ENCODE measurements at places on chromosomes 12 and 14.

DNA sequence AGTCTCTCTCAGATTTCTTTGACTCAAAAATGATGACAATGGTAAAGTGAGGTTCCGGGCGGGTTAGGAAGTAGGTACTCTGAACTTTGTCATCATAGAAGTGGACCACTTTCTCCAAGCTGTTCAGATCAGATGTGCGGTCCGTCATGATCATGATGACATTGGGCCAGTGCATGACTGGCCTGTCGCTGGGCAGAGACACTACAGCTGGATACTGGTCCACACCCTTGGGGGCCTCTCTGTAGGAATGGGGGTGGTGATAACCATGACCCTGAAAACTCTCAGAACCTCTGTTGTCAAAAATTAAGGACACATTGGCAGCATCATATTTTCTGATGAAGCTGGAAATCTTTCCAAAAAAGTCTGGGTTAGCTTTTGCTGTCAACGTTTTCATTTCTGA, 28.2 kb downstream of the KICS2 start:
- no peak for DNase-seq

DNA sequence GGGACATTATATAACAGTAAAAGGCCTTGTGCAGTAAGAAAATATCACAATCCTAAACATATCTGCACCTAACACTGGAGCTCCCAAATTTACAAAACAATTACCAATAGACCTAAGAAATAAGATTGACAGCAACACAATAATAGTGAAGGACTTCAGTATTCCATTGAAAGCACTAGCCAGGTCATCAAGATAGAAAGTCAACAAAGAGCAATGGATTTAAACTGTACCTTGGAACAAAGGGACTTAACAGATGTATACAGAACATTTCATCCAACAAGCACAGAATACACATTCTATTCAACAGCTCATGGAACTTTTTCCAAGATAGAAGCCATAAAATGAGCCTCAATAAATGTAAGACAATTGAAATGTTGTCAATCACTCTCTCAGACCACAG, 209.5 kb upstream of the ARHGAP5 start:
- DNase-seq, result no peak

DNA sequence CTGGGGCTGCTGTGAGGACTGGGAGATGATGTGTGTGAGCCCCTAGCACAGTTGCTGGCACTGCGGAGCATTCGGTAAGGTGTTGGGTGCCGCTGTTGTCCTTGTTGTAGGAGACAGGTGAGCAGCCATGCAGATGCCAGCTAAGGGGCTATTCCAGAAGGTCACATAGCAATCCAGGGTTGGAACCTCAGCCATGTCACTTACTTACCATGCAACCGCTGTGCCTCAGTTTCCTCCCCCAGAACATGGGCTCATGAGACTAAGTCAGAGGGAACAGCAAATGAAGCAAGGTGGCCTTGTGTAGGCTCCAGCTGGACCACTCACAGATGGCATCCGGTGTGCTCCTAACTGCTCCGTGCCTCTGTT, 13.2 kb downstream of the DTX1 start:
- no peak for DNase-seq

- no peak for DNase-seq
These were observed 59.7 kb downstream of the LGMN start for GRCh38 chr14:92688434-92689375.

GRCh38 chr14:100531152-100532121, 55.8 kb downstream of the BEGAIN start:
- DNase-seq, result no peak

- DNase-seq, result no peak
These were observed 3.8 kb downstream of the ARHGEF40 start for GRCh38 chr14:21073921-21074320.

DNA sequence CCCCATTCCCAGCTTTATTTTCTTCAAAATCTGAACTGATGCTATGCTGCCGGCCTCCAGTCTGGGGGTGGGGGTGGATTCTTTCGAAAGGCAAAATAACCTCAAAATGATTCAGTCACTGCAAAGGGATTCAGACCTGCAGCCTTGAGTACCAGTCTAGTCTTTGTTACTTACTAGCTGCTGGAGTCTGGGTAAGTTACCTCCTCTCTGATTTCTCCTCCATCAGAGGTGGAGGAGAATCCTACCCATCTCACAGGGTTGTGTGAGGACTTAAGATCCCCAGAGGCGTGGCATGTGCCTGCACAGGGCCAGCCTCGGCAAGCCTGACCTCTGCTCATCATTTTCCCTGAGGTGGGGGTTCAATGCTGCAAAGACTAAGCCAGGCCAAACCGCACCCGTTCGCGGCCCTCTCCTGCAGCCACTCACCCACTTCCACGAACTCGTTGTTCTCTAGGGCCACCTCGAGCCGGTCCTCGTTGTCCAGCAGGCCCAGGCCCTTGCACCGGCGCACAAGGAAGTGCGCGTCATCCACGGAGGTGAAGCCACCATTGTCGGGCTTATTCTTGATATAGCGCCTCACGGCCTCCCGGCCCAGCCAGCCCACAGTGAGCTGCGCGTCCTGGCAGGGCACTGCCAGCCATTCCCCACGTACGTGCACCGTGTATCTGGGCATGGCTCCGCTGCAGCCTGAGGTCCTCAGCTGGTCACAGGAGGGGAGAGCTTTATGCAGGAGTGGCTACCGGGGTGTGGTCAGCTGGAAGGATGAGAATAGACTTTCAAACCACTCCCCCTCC, 709 bp downstream of the HAL start:
- DNase-seq, result no peak

DNA sequence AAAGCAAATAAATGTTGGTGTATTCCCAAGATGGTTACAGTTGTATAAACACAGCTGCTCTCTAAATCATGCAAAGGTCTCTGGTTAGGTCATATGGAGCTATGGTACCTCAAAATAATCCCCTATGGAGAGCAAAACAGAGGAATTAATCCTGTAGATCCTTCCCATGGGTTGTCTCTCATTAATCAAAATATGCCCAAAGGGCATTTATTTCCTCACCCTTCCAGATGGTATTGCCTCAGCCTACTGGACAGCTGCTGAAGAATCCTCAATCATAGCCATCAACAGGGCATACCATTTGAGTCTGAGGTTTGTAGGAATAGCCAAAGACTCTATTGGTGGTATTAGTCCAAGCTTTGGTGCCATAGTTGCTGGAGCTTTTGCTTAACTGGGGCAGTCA, 360.9 kb downstream of the RPL10L start:
- DNase-seq, result no peak

- no peak for DNase-seq
These were observed 166.9 kb upstream of the ATXN7L3B start for GRCh38 chr12:74370608-74371216.

GRCh38 chr14:54241517-54241916, 155.3 kb upstream of the CDKN3 start:
- DNase-seq, result no peak

GRCh38 chr12:85190728-85191127, 89.3 kb upstream of the ALX1 start:
- DNase-seq, result no peak

GRCh38 chr12:99146185-99146584, 501.1 kb downstream of the APAF1 start:
- no peak for DNase-seq

- no peak for DNase-seq
These were observed 799 bp downstream of the THTPA start for GRCh38 chr14:23556700-23557440.

- DNase-seq, result no peak
These were observed 111.3 kb downstream of the SYNE2 start for GRCh38 chr14:63964113-63964512.

- no peak for DNase-seq
These were observed at the start of gene ANKRD33 for GRCh38 chr12:51887476-51888315. Gene ANKRD33 (plus strand): TSS chr12:51888103. CDS start chr12:51888187, 84 bp downstream.

- no peak for DNase-seq
These were observed 44.6 kb upstream of the FAR2 start for GRCh38 chr12:29104516-29104915.

- no peak for DNase-seq
These were observed 498 bp downstream of the PIANP start for GRCh38 chr12:6699989-6700645.

GRCh38 chr12:130969223-130969622, 15.5 kb downstream of the ADGRD1 start:
- DNase-seq, result no peak

DNA sequence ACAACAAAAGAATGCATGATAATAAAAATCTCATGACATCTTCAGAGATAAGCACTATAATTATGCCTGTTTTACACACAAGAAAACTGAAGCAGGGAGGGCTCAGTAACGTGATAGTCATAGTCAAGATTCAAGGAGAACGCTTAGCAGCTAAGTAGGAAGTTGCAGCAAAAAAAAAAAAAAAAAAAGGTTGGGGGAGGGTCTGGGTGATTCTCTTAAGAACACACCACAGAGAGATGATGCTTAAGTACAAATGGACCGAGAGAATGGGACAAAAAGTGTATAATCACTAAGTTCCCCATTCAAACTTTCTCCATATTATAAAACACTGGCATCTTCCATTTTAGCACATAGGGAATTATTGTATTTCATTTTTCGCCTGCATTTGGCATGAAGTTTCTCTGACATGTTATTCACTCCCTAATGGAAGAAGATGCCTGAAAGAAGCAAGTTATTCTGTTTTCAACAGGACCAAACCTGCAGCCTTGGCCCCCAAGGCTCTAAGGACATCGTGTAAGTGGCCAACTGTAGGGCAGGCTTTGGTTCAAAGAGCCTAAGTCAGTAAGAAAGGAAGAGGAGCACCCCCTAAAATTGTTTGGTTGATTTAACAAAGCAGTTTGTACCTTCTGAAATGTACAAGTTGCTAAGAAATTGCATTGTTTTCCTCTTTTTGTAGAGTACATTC, 142.9 kb upstream of the TMPO start:
- no peak for DNase-seq

DNA sequence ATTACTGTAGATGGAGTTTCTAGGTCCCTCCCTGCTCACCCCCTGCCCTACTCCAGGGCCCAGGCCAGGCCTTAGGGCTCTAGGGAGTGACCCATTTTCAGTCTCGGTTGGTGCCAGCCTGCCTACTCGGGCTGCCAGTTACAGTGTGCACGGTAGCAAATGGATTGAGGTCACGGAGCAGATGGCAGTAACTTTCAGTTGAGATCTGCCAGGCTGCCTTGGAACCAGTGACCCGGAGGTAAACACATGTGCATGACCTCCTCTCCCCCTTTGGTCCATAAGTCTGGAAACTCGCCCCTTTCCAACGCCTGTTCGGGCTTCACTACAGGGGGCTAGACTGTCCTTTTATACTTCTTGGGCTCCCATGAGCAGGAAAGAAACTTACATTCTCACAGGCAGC, 139.7 kb upstream of the TBX3 start:
- DNase-seq, result no peak

- DNase-seq, result no peak
These were observed 30.1 kb upstream of the NEDD1 start for GRCh38 chr12:96876966-96877365.

GRCh38 chr14:97844042-97844441, 1046.9 kb downstream of the VRK1 start:
- no peak for DNase-seq

GRCh38 chr12:13661005-13661887, 320.2 kb downstream of the GRIN2B start:
- no peak for DNase-seq

GRCh38 chr12:28618772-28619171, 428.5 kb downstream of the CCDC91 start:
- no peak for DNase-seq

- DNase-seq, result no peak
These were observed 64.9 kb downstream of the STXBP6 start for GRCh38 chr14:24984846-24985589.

Measured in stimulated activated CD8-positive, alpha-beta memory T cell treated with anti-CD3 and anti-CD28 coated beads, Interleukin-15, amount 100 ng/mL, for 4 hours (primary cell).